Thymus (tissue), 14 donors: ENCODE measurements at places on chromosomes 4 and X. TPM values are rescaled to one million over a fixed set of nuclear protein-coding genes. Genes with fewer than 3 reads are reported as not detected.

The PHKA1 gene
- total RNA-seq: 2.1 TPM

The CYLC1 gene
- not detected for total RNA-seq

The ZCCHC4 gene
- total RNA-seq: 9.2 TPM

The GABRG1 gene
- 0.05 TPM for total RNA-seq

The TMEM35A gene
- total RNA-seq: 0.19 TPM

The PLAC8 gene
- total RNA-seq: 79.8 TPM

The CTAG1A gene
- total RNA-seq: not detected

The DMRTC1B gene
- 0.14 TPM for total RNA-seq

The DCK gene
- 83.1 TPM for total RNA-seq

The CT83 gene
- not detected for total RNA-seq

The TMPRSS11A gene
- total RNA-seq: 0.24 TPM

The TBC1D19 gene
- total RNA-seq: 43.3 TPM

The HTR2C gene
- not detected for total RNA-seq

The ZFP92 gene
- total RNA-seq: 0.19 TPM

The PTPN13 gene
- 8.9 TPM for total RNA-seq

The MTMR8 gene
- total RNA-seq: 2.1 TPM

The TRIML2 gene
- 0.05 TPM for total RNA-seq

The XK gene
- total RNA-seq: 0.66 TPM

The PPP4R3C gene
- total RNA-seq: not detected

The FSTL5 gene
- 0.05 TPM for total RNA-seq

The ERVMER34-1 gene
- total RNA-seq: 0.05 TPM

The PDZD4 gene
- 0.61 TPM for total RNA-seq

The RHOXF2 gene
- total RNA-seq: not detected

The FAM199X gene
- total RNA-seq: 9.7 TPM

The TMSB15C gene
- total RNA-seq: 3.4 TPM

The PSAPL1 gene
- total RNA-seq: 0.09 TPM

The MAGED1 gene
- 50.7 TPM for total RNA-seq

The RHOH gene
- total RNA-seq: 109 TPM

The USP17L17 gene
- not detected for total RNA-seq

The CCKAR gene
- total RNA-seq: 0.09 TPM

The USP51 gene
- total RNA-seq: 2.5 TPM

The SULT1B1 gene
- total RNA-seq: 0.90 TPM

The HSFX1 gene
- total RNA-seq: 0.24 TPM

The PASD1 gene
- 0.05 TPM for total RNA-seq

The TSPAN7 gene
- 6.3 TPM for total RNA-seq

The MFAP3L gene
- 0.80 TPM for total RNA-seq

The BBS12 gene
- 3.9 TPM for total RNA-seq

The KIAA1210 gene
- total RNA-seq: 0.09 TPM

The ARR3 gene
- total RNA-seq: not detected

The DGKQ gene
- total RNA-seq: 11.3 TPM

The ADH1A gene
- total RNA-seq: 0.19 TPM

The EVC2 gene
- 1.7 TPM for total RNA-seq

The NRK gene
- 2.6 TPM for total RNA-seq

The CNGA1 gene
- 0.14 TPM for total RNA-seq

The HTRA3 gene
- 1.5 TPM for total RNA-seq

The MAGEB10 gene
- not detected for total RNA-seq

The KCNE5 gene
- total RNA-seq: 10.3 TPM

The BEX5 gene
- total RNA-seq: not detected

The KLHL13 gene
- 4.9 TPM for total RNA-seq

The GASK1B gene
- total RNA-seq: 5.7 TPM

The POLN gene
- total RNA-seq: 1.1 TPM
